Activated CD8-positive, alpha-beta memory T cell treated with anti-CD3 and anti-CD28 coated beads for 24 hours (primary cell): ENCODE measurements at places on chromosomes 3 and 15.

DNA sequence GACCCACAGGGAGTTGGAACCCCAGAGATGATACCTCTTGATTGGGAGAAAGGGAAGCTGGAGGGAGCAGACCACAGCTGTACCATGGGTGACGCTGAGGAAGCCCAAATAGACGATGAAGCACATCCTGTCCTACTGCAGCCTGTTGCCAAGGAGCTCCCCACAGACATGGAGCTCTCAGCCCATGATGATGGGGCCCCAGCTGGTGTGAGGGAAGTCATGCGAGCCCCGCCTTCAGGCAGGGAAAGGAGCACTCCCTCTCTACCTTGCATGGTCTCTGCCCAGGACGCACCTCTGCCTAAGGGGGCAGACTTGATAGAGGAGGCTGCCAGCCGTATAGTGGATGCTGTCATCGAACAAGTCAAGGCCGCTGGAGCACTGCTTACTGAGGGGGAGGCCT, 201.1 kb downstream of the AKAP13 start:
- peak; percentile 67 for DNase-seq

GRCh38 chr15:52746162-52746757, 43.9 kb downstream of the ONECUT1 start:
- DNase-seq, result no peak

DNA sequence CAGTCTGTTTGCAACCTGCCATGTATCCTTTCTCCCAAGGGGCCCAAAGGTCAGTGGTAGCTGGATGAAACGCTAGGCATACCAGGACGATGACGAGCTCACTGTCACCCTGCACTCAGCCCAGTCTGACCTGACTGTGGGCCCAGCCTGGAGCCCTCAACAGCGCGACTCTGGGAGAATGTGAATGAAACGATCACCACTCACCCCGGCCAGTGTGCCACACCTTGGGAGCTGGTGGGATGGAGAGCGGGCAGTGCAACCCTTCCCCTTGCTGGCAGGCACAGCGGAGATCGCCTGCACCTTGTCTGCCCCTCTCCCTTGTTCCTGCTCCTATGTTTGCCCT, 27.2 kb downstream of the SRPRB start:
- no peak for DNase-seq

DNA sequence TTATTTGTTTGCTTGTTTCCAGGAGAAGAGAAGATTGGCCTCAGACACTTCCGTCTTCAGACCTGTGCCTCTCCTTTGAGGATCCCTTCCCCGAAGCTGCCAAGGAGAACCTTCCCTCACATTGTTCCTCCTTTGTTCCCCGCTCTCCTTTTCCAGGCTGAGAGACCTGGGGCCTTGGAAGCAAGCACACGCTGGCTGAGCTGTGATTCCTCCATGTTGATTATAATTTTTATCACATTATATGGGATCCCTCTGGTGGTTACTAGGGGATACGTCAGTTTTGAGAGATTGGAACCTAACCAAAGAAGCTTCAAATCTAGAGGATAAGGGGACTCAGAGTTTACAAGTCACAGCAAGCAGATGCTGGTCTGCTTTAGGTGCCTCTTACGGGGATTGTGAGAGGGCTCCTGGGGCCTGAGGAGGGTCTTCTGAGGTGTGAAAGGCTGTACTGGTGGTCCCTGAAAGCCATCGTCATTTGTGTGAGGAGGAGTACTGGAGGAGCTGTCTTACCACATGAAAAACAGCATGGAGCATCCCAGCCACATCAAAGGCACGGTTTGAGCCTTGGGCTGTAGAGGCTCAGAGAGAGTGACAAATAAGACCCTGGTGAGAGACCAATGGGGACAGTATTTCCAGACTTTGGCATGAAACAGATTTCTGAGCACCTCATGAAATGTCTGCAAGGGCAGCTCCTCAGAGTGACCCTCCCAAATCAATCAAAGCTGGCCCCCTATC, 760.1 kb upstream of the CFAP20DC start:
- no peak for DNase-seq

- DNase-seq, result no peak
Measured at GRCh38 chr3:72633121-72633520, 215.1 kb downstream of the SHQ1 start.

DNA sequence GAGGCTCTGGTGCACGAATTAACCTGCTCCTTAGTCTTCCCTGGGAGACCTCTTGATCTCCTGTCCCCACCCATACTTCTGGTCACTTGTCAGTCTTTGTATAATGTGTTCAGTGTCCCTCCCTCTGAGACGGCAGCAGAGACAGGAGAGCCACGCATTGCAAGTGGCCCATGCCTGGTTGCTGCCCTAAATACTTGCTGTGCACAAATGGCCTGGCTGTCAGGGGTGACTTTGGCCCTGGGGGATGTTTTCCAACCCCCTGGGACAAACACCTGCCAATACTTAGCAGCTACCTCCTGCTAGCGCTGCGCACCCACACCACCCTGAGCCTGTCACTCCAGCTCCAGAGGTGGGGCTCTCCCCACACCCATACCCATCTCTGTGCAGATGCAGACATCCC, 17.2 kb downstream of the KLF13 start:
- DNase-seq, result no peak

DNA sequence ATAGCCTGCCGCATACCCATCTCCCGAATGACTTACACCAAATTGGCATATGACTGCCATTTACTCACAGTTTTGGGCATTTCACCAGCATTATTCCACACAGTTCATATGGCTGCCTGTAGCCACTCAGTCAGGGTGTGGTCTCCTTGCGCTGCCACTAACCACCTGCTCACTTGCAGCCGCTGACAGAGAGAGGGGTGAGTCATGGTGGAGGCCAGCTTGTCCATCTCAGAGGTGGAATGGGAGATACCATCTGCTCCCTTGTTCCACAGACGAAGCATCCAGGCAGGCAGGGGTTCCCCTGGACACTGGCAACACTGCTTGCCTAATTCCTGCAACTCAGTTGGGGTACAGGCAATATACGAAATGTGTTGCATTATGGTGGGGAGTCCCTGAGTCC, 15.6 kb downstream of the CCRL2 start:
- DNase-seq, result no peak

DNA sequence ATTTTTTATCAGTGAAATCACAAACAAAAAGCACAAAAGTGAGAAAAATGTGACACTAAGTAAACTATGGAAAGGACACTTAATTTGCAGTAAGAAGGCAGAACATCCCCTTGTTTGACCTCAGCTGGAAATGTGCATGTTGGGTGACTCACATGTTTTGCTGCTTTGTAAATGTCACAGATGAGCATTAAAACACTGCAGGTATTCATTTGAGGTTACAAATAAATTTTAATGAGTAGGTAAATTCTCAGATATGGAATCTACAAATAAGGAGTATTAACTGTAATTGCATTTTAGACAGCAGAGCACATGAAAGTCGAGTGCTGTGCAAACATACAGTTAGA, 20.3 kb downstream of the CHMP2B start:
- DNase-seq, result no peak

DNA sequence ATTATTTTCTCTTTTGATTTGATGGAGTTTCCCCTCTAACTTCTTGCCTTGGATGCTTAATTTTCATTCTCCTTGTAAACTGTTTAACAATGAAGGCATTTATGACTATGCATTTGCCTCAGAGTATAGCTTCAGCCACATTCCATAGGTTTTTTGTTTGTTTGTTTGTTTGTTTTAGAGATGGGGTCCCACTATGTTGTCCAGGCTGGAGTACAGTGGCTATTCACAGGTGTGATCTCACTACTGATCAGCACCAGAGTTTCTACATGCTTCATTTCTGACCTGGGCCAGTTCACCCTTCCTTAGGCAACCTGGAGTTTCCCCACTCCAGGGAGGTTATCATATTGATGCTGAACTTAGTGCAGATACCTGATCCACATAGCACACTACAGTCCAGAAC, 4.1 kb downstream of the SECISBP2L start:
- no peak for DNase-seq

DNA sequence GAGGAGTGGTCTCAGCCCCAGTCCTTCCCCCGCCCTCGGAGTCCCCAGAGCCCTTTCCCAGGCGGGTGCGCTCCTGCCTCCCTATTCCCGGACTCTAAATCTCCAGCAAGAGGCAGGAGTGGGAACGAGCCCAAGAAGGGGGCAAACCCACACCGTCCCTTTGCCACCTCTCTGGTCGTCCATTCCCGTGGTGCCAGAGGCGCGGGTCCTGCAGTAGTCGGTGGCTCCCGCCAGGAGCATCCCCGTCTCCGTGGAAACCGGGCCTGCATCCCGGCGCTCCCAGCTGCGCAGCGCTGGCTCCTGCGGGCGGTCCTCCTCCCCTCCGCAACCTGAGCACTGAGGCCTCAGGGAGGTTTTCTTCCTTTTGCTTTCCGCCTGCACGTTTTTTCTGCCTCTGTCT, 44.8 kb downstream of the LHFPL4 start:
- DNase-seq, result no peak
